ENCODE measurements at places on chromosomes 13 and 19.

GRCh38 chr19:7852851-7853769 lies 21.1 kb downstream of the PRR36 start:
- H3K27ac ChIP-seq: peak overlapping the region; percentile 58
- H3K36me3 ChIP-seq: no peaks in the 10 kb centered on the region

GRCh38 chr19:50516964-50517703 lies 3.4 kb upstream of the ASPDH start:
- DNase-seq: no peak
- H3K36me3 ChIP-seq: no peaks in the 10 kb centered on the region

GRCh38 chr13:80338781-80339562 lies 2.0 kb downstream of the SPRY2 start:
- peak overlapping the region; percentile 96 for H3K27ac ChIP-seq
- H3K4me3 ChIP-seq: peak overlapping the region; percentile 97
- no peaks in the 10 kb centered on the region for H3K27me3 ChIP-seq
- peaks cover 45% of the 10 kb centered on the region for H3K4me1 ChIP-seq

- no peak for DNase-seq
- H3K36me3 ChIP-seq: no peaks in the 10 kb centered on the region
- H3K27ac ChIP-seq: peak overlapping the region; percentile 54
- H3K4me1 ChIP-seq: peaks cover 41% of the 10 kb centered on the region
These were observed 15.9 kb upstream of the NOP53 start for GRCh38 chr19:47729468-47729798.

- H3K27ac ChIP-seq: no peak overlapping the region
- H3K36me3 ChIP-seq: no peaks in the 10 kb centered on the region
- no peak for DNase-seq
- H3K4me1 ChIP-seq: no peaks in the 10 kb centered on the region
- H3K27me3 ChIP-seq: no peaks in the 10 kb centered on the region
These were observed 122.4 kb downstream of the AKAP11 start for GRCh38 chr13:42394361-42394708.

DNA sequence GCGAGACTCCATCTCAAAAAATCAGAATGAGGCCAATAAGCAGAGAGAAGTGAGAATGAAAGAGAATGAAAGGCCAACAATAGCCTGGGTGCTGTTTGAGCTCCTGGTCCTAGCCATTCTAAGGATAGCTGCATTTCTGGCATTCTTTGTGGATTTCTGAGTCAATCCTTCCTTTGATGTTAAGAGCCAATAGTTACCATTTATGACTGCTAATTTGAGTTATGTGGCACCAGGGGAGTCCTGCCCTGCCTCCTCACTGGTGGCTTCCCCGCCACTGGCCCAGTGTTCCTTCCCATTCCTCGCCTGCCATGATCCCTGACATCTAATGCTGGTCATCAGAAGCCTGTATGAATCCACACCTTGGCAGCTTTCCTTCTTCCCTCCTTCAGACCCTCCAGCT lies 991.2 kb downstream of the UQCRFS1 start:
- H3K27ac ChIP-seq: no peak overlapping the region
- no peak overlapping the region for H3K4me3 ChIP-seq
- DNase-seq: no peak

GRCh38 chr13:44024846-44025195 lies 145.1 kb downstream of the LACC1 start:
- H3K27ac ChIP-seq: no peak overlapping the region
- H3K4me3 ChIP-seq: no peak overlapping the region
- H3K27me3 ChIP-seq: no peaks in the 10 kb centered on the region
- no peaks in the 10 kb centered on the region for H3K36me3 ChIP-seq

DNA sequence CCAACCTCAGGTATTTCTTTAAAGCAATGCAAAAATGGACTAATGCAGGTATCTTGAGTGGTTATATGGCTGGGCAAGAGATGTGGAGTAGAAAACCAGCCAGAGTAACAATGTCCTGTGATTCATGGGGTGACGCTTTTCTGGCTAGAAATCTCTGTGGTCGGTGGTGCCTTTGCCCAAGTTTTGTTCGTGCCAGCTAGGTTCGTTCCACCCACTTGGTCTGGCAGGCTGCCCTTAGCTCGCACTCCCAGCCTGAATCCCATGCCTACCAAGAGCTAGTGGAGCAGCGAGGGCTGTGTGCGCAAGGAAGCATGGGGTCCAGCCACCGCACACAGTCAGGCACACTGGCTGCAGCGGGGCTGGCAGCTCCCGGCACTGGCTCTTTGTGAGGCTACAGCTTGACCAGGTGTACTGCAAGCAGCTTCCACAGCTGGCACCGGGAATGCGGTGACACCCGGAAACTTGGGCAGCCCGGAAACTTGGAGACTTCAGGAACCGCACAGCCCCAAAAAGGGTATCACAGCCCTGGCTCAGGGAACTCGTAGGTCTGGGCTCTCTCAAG lies 349.6 kb upstream of the PCDH20 start:
- H3K4me1 ChIP-seq: no peaks in the 10 kb centered on the region
- no peaks in the 10 kb centered on the region for H3K36me3 ChIP-seq
- no peak for DNase-seq

- no peak for DNase-seq
- H3K27me3 ChIP-seq: no peaks in the 10 kb centered on the region
- no peaks in the 10 kb centered on the region for H3K36me3 ChIP-seq
- no peak overlapping the region for H3K27ac ChIP-seq
These were observed 97.3 kb downstream of the AKAP11 start for GRCh38 chr13:42369071-42369797.

DNA sequence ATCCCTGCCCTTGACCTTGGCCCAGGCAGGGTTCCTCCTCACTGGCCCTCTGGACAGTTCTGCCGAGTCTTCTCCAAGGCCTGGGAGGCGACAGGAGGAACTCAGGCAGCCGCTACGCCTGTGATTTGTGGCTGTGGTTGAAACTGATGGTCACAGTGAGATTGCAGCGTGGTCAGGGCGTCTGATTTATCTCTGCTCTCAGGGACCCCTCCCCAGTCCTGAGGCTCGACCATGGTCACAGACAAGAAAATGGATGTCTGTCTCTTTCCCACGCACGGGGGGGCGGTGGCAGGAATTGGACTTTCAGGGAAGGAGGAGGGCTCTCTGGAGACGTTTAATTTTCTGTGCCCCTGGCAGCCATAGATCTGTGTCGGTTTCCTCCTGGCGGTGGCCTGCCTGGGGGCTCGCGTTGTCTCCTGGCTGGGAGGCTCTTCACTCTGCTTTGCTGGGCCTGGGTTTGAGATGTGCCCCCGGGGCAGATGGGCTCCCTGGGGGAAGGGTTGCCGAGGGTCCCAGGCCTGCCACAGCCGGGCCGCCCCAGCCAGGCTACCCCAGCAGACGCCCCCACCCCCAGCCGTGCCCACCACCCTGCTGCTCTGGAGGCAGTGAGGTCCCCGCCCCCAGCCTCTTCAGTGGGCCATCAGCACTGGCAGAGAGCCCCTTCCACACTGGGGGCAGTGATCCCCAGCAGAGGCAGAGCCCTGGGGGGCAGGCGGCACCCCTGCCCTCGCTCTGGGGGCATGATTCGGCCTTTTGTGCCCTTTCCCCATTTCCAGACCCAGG lies 167.4 kb downstream of the KDM4B start:
- no peak for DNase-seq
- no peaks in the 10 kb centered on the region for H3K27me3 ChIP-seq
- peaks cover 46% of the 10 kb centered on the region for H3K36me3 ChIP-seq
- no peaks in the 10 kb centered on the region for H3K4me1 ChIP-seq
- no peak overlapping the region for H3K27ac ChIP-seq
- no peak overlapping the region for H3K4me3 ChIP-seq

DNA sequence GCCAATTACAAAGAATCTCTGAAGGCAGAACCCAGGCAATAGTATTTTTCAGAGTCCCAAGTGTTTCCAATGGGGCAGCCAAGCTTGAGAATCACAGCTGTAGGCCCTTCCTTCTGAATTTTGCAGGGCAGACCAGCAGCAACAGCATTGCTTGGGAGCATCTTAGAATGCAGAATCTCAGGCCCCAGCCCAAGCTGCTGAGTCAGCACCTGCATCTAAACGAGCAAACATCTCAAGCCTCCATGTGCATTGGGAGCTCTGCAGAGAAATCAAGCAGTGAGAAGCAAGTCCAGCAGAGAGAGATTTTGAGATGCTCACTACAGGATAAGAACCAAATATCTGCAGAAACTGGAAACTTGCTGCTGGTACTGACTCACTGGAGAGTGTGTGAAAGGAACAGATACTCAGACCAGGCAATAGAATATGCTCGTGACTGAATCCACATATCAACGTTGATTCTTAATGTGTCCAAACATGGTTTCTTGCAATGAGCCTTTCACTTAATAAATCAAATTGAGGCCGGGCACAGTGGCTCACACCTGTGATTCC lies 81.5 kb upstream of the TNFSF11 start:
- no peak overlapping the region for H3K27ac ChIP-seq
- no peaks in the 10 kb centered on the region for H3K4me1 ChIP-seq
- DNase-seq: no peak
- no peaks in the 10 kb centered on the region for H3K36me3 ChIP-seq
- no peak overlapping the region for H3K4me3 ChIP-seq
- no peaks in the 10 kb centered on the region for H3K27me3 ChIP-seq

- H3K36me3 ChIP-seq: peaks cover 60% of the 10 kb centered on the region
- no peak overlapping the region for H3K27ac ChIP-seq
- H3K27me3 ChIP-seq: no peaks in the 10 kb centered on the region
- no peak for DNase-seq
- no peak overlapping the region for H3K4me3 ChIP-seq
- H3K4me1 ChIP-seq: peaks cover 18% of the 10 kb centered on the region
These were observed 13.2 kb downstream of the CLASRP start for GRCh38 chr19:45051929-45052579.

GRCh38 chr13:58318495-58319167 lies 687.1 kb downstream of the PCDH17 start:
- H3K27ac ChIP-seq: no peak overlapping the region
- no peaks in the 10 kb centered on the region for H3K4me1 ChIP-seq
- H3K27me3 ChIP-seq: no peaks in the 10 kb centered on the region
- DNase-seq: no peak
- H3K4me3 ChIP-seq: no peak overlapping the region
- H3K36me3 ChIP-seq: no peaks in the 10 kb centered on the region

DNA sequence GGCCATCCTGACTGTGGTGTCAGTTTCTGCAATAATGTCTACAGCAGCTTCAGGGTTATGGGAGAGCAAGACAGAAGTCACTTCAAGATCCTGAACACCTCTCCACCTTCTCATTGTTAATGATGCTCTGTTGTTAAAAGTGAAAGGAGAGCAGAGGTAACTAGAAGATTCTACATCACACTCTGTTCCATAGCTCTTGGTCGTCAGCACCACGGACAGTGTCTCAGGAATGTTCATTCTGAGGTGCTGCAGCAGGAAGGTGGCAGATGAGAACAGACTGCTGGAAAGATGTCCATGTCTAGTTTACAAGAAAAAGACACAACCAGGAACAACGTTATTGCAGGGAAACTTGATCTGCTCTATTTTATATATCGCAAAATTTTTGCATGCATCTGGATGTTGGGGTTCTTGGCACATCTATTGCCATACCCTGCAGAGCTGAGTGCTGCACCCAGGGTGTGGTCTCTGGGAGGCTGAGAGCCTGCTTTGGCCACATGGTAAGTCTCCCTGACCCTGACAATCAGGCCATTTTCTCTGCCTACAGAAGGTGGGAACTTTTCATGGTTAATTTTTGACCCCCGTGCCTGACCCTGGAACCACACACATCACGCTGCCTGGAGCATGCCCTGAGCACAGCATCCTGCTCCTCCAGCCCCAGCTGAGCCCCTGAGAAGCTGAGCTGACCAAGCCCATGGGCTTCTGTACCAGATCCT lies 12.7 kb downstream of the CEACAM21 start:
- H3K27ac ChIP-seq: no peak overlapping the region
- 0 out of 2 replicates have a peak, but pooled peaks cover 1% of the 10 kb centered on the region for H3K27me3 ChIP-seq
- H3K4me1 ChIP-seq: no peaks in the 10 kb centered on the region
- H3K4me3 ChIP-seq: no peak overlapping the region
- peak; percentile 15 for DNase-seq

DNA sequence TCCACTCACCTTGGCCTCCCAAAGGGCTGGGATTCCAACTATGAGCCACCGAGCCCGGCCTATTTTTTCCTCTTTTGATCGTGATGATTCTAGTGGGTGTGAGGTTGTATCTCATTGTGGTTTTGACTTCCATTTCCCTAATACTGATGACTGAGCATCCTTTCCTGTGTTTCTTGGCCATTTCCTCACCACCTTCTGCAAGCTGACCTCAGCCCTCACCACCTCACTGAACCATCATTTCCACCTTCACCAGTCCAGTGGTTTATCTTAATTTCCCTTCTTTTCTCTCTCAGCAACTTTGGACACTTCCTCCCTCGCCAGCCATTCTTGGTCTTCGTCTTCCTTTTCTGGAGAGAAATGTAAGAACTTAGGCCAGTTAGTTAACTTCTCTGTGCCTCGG lies 13.0 kb upstream of the BICRA start:
- H3K27ac ChIP-seq: no peak overlapping the region
- 0 out of 3 replicates have a peak, but pooled peaks cover 15% of the 10 kb centered on the region for H3K27me3 ChIP-seq
- H3K4me1 ChIP-seq: peaks cover 21% of the 10 kb centered on the region
- H3K36me3 ChIP-seq: no peaks in the 10 kb centered on the region

DNA sequence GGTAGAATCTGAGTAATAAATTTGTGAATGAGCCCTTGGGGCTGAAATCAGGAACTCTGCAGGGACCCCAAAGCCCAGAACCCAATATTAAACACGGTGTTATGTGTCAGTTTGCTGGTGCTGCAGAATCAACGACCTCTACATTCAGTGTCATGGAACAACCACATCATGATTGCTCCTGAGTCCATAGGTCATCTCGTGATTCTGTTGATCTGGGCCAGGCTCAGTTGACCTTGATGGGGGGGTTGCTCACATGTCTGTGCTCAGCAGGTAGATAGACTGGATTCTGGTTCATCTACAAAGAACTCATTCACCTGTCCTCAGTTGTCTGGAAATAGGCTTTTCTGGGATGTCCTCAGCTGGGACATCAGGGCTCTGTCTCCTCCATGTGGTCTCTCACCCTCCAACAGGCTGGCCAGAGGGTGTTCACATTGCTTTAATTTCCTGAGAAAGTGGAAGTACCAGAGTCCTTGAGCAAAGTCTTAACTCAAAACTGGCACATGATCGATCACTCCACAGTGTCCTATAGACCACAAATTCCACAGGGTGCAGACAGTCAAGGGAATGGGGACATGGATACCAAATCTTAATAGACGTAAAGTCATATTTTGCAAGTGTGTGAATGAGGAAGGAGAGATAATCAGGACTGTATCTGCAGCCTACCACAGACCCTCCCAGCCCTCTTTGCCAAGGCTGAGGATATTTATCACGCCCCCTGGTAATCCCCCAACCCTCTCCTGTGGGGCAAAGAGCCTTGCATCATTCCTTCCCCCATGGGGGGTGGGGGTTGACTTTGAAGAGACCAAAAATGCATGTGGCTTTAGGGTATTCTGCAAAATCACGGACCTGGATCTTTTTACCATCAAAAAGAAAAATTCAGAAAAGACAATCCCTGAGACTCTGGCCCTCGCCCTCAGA lies 39.3 kb upstream of the IGFL1 start:
- no peaks in the 10 kb centered on the region for H3K27me3 ChIP-seq
- H3K4me1 ChIP-seq: peaks cover 44% of the 10 kb centered on the region
- DNase-seq: peak; percentile 52
- no peaks in the 10 kb centered on the region for H3K36me3 ChIP-seq
- no peak overlapping the region for H3K4me3 ChIP-seq
